ENCODE measurements at places on chromosomes 1 and 21. TPM values are rescaled to one million over a fixed set of nuclear protein-coding genes. Genes with fewer than 3 reads are reported as not detected.

GRCh38 chr1:21289700-21290545 is at the start of gene ECE1:
Gene ECE1, minus strand, starts transcription at chr1:21290463. Its CDS starts 49 bp downstream, at chr1:21290414.
- H3K36me3 ChIP-seq, result no peaks in the 10 kb centered on the region
- H3K4me1 ChIP-seq, result peaks cover 18% of the 10 kb centered on the region
- DNase-seq, result peak; percentile 76

DNA sequence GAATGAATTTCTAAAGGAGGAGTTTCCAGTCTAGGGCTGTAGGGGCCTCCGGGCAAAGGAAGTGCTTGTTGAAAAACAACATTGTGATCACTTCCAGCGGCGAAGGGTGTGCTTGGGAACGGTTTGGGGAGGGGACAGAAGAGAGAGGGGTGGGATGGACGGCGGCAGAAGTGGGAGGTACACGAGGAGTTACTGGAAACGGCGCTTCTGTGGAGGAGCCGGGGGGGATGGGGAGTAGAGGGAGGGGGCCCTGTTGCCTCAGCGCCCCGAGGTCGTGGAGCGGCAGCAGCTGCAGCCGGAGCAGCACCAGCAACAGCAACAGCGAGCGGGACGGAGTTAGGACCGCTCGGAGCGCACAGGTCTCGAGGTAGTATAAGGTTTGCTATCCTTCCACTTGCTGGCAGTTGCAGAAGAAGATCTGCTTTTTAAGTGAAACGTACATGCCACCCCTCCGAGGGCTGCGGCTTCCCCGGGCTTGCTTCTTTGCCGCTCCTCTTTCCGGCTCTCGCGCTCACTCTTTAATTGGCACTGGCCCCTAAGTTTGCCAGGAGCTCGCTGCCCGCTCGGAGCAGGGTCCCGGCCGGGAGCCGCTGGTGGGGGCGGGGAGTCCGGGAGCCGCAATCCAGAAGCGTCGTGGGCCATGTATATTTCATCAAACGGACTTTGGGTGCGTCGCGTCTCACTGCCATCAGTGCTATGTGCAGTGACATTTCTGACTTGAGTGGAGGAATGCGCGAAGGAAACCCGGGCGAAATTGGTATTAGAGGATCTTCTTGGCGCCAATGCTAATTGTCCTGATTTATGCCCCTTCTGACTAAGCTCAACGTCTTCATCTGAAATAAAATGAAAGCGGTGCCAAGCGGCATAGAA is 771 bp upstream of the NTNG1 start:
- peak overlapping the region; percentile 64 for H3K4me3 ChIP-seq
- H3K27me3 ChIP-seq, result peaks cover 42% of the 10 kb centered on the region
- peak; percentile 69 for DNase-seq
- no peak overlapping the region for H3K27ac ChIP-seq

GRCh38 chr1:85824066-85824840 is 116.0 kb upstream of the ZNHIT6 start:
- no peaks in the 10 kb centered on the region for H3K27me3 ChIP-seq
- DNase-seq, result no peak
- no peak overlapping the region for H3K4me3 ChIP-seq
- no peaks in the 10 kb centered on the region for H3K36me3 ChIP-seq

DNA sequence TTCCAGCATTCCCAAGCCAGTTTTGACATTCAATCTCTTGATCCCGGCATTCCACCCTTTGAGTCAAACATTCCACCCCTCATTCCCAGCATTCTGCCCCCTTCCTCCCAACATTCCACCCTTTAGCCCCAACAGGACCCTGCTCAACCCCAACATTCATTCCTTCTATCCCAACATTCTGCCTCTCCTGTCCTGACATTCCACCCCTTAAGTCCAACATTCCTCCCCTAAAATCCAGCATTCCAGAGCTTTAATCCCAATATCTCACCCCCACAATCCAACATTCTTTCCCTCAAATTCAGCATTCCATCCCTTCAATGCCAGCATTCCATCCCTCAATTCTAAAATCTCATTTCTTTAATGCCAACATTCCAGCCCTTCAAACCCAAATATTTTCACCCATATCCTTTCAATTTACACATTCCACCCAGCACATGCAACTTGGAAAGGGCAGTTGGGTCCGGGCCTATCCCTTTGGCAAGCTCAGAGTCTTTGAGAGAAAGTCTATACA is 22.9 kb downstream of the DDX20 start:
- H3K36me3 ChIP-seq, result no peaks in the 10 kb centered on the region
- no peak overlapping the region for H3K4me3 ChIP-seq
- peak; percentile 60 for DNase-seq
- peak overlapping the region; percentile 29 for H3K27ac ChIP-seq

DNA sequence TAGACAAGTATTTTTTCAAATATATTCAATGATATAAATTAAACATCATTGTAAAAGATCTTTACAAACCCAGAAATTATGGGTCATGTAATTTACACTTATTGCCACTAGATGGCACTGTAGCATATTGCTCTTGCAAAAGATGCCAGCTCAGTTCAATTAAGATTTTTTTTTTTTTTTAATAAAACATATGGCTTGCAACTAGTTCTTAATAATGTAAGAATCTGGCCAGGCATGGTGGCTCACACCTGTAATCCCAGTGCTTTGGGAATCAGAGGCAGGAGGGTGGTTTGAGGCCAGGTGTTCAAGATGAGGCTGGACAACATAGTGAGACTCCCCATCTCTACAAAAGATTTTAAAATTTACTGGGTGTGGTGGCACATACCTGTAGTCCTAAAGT is 49.4 kb upstream of the DESI2 start:
- peak; percentile 39 for DNase-seq
- H3K36me3 ChIP-seq, result no peaks in the 10 kb centered on the region
- H3K27me3 ChIP-seq, result no peaks in the 10 kb centered on the region
- peaks cover 5% of the 10 kb centered on the region for H3K4me1 ChIP-seq
- no peak overlapping the region for H3K4me3 ChIP-seq

HLX gene
- total RNA-seq, result not detected

- no peak for DNase-seq
- no peaks in the 10 kb centered on the region for H3K4me1 ChIP-seq
- H3K27ac ChIP-seq, result no peak overlapping the region
- H3K4me3 ChIP-seq, result no peak overlapping the region
These were observed 70.6 kb downstream of the FNBP1L start for GRCh38 chr1:93518516-93518915.

DMRTA2 gene
- total RNA-seq, result 0.46 TPM

TSSK3 gene
- total RNA-seq, result not detected

DNA sequence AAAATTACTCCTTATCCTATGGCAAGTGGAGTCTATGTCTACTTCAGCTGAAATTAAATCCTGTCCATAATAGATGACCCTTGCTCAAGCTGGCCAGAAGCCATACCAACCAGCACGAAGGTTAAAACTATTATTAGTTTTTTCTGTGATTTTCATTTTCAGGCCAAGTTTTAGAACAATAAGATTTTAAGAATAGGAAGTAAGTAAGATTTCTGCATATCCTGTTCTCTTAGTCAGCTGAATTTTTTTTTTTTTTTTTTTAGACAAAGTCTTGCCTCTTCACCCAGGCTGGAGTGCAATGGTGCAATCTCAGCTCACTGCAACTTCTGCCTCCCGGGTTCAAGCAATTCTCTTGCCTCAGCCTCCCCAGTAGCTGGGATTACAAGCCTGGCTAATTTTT is 6.1 kb upstream of the RBP7 start:
- no peak for DNase-seq
- H3K4me3 ChIP-seq, result no peak overlapping the region
- H3K27ac ChIP-seq, result no peak overlapping the region
- H3K4me1 ChIP-seq, result no peaks in the 10 kb centered on the region
- H3K36me3 ChIP-seq, result no peaks in the 10 kb centered on the region

DNA sequence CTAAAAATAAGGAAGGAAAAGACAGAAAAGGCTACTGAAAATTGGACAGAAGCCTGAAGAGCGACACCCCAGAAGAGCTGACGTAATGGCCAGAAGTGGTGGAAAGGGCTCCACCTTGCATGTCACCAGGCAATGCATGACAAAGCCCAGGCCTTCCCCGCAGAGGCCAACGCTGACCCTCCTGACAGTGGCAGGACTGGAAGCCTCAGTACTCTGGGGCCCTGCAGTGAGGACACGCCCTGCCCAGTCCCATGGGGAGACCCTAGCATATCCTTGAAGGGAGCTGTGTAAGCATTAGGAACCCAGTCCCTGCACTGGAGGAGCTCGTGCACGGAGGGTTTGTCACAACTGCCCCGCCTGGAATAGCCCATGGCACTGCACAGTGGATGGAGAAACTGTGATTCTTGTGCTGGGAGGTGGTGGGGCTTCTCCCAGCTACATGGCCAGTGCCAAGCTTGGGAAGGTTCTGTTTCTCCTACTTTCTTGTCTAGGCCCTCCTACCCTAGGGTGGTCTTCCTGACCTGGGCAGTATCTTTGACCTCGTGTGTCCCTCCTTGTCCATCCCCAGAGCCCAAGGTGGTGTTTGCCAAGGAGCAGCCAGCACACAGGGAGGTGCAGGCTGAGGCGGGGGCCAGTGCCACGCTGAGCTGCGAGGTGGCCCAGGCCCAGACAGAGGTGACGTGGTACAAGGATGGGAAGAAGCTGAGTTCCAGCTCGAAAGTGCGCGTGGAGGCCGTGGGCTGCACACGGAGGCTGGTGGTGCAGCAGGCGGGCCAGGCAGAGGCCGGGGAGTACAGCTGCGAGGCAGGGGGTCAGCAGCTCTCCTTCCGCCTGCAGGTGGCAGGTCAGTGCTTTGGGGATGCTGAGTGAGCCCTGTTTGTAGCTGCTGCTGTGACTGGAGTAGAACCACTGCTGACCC is 60.4 kb downstream of the OBSCN start:
- H3K27me3 ChIP-seq, result no peaks in the 10 kb centered on the region
- DNase-seq, result no peak
- H3K27ac ChIP-seq, result no peak overlapping the region
- no peaks in the 10 kb centered on the region for H3K4me1 ChIP-seq
- no peaks in the 10 kb centered on the region for H3K36me3 ChIP-seq

- H3K36me3 ChIP-seq, result peaks cover 4% of the 10 kb centered on the region
- H3K27ac ChIP-seq, result peak overlapping the region; percentile 95
- peak overlapping the region; percentile 90 for H3K4me3 ChIP-seq
These were observed 1.7 kb downstream of the LIN28A start for GRCh38 chr1:26412180-26412840.

USH2A gene
- 0.04 TPM for total RNA-seq

DNA sequence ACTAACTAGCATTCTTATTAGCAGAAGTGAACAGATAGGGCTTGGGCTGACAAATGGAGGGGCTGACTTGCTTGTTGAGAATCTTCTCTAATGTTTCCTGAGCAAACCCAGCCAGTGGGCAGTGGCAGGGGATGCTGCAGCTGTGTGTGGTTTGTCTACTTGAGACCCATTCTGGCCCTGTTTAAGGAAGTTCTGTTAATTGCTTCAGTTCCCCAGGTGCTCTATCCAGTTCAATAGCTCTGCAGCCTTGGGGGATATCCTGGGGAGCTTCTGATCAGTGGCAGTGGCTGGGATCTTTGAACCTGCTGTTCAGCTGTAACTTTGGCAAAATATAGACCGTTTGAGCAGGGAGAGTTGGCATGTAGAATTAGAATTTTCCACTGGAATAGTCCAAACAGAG is 137.4 kb downstream of the ZNF326 start:
- no peaks in the 10 kb centered on the region for H3K36me3 ChIP-seq
- no peak for DNase-seq
- H3K27ac ChIP-seq, result no peak overlapping the region
- no peak overlapping the region for H3K4me3 ChIP-seq
- peaks cover 6% of the 10 kb centered on the region for H3K27me3 ChIP-seq

DNA sequence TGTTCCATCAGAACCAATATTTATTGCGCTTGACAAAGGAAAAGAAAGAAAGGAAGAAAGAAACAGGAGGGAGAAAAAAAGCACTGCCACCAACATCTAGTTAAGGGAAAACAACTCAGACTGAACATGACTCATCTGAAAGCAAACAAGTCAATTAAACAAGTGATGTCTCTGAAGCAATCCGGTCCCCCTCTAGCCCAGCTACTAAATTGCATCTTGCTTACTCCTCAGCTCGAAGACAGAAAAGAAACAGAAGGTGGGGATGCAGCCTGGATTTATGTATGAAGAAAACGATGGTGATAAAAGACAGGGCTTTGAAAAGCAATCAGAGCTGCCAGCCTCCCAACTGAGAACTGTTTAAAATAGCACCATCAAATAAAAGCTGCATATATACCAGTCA is 188.2 kb downstream of the OMA1 start:
- H3K36me3 ChIP-seq, result no peaks in the 10 kb centered on the region
- no peaks in the 10 kb centered on the region for H3K27me3 ChIP-seq
- H3K4me1 ChIP-seq, result peaks cover 23% of the 10 kb centered on the region
- DNase-seq, result no peak
- no peak overlapping the region for H3K27ac ChIP-seq

- no peak for DNase-seq
- H3K4me3 ChIP-seq, result no peak overlapping the region
- H3K4me1 ChIP-seq, result no peaks in the 10 kb centered on the region
- H3K36me3 ChIP-seq, result no peaks in the 10 kb centered on the region
- H3K27ac ChIP-seq, result no peak overlapping the region
These were observed 183.4 kb upstream of the PTBP2 start for GRCh38 chr1:96538111-96538641.

GRCh38 chr21:14706712-14707510 is 160.8 kb upstream of the SAMSN1 start:
- H3K36me3 ChIP-seq, result no peaks in the 10 kb centered on the region
- H3K4me3 ChIP-seq, result no peak overlapping the region
- no peak for DNase-seq
- no peaks in the 10 kb centered on the region for H3K27me3 ChIP-seq

GRCh38 chr1:190376044-190376443 is 101.6 kb downstream of the BRINP3 start:
- no peaks in the 10 kb centered on the region for H3K36me3 ChIP-seq
- DNase-seq, result no peak
- no peak overlapping the region for H3K27ac ChIP-seq
- H3K4me3 ChIP-seq, result no peak overlapping the region

DNA sequence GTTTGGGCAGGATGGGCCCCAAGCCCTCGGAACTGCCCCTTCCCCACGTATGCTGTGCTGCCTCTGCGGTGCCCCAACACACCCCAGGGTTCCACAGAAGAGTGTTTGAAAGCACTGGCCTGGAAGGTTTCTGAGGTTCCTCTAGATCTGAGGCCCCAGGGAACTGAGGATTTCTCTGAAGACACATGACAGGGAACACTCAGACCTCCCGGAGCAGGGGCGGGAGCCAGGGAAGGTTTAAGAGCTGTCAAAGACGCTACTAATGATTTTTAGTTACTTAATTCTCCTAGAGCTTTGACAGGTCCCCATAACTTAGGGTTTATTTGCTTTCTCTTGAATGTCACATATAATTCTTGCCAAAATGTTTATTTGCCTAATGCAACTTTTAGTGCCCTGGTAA is 212.3 kb upstream of the GRIK3 start:
- H3K27ac ChIP-seq, result no peak overlapping the region
- H3K4me3 ChIP-seq, result no peak overlapping the region
- no peak for DNase-seq
- peaks cover 21% of the 10 kb centered on the region for H3K4me1 ChIP-seq

DNA sequence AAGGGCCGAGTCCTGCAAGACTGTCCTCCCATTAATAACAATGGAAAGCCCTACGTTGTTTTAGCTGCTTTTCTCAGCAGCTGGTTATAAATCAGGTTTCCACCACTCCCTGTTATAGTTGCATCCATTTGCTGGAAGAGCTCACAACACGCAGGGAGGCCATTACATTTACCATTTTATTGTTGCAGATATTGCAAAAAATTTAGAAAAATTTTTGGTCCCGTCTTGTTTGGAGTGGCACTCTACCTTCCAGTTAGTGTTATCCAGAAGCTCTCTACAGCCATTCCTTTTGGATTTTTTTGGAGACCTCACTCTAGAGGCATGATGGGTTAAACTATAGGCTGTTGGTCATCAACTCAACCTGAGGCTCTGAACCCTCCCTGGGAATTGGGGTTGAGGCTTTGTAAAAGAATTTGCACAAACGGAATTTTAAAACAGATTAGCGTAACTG is 1532.1 kb upstream of the TPTE start:
- no peak overlapping the region for H3K4me3 ChIP-seq
- no peak overlapping the region for H3K27ac ChIP-seq
- H3K36me3 ChIP-seq, result no peaks in the 10 kb centered on the region
